Stimulated activated CD4-positive, alpha-beta T cell treated with anti-CD3 and anti-CD28 coated beads, Interleukin-2, amount 100 ng/mL, for 24 hours (primary cell): ENCODE measurements at places on chromosomes 6 and 20.

- no peak for DNase-seq
Observed at GRCh38 chr6:128919412-128920180, 36.7 kb downstream of the LAMA2 start.

GRCh38 chr6:149342525-149342924 lies 25.0 kb downstream of the TAB2 start:
- no peak for DNase-seq

GRCh38 chr6:155472886-155473285 lies 17.2 kb upstream of the NOX3 start:
- no peak for DNase-seq

GRCh38 chr6:145561095-145562072 lies 173.9 kb downstream of the EPM2A start:
- no peak for DNase-seq

- DNase-seq = no peak
Observed at GRCh38 chr6:1039191-1039590, 272.7 kb upstream of the FOXQ1 start.

GRCh38 chr6:80872951-80873308 lies 766.5 kb downstream of the BCKDHB start:
- DNase-seq = no peak

DNA sequence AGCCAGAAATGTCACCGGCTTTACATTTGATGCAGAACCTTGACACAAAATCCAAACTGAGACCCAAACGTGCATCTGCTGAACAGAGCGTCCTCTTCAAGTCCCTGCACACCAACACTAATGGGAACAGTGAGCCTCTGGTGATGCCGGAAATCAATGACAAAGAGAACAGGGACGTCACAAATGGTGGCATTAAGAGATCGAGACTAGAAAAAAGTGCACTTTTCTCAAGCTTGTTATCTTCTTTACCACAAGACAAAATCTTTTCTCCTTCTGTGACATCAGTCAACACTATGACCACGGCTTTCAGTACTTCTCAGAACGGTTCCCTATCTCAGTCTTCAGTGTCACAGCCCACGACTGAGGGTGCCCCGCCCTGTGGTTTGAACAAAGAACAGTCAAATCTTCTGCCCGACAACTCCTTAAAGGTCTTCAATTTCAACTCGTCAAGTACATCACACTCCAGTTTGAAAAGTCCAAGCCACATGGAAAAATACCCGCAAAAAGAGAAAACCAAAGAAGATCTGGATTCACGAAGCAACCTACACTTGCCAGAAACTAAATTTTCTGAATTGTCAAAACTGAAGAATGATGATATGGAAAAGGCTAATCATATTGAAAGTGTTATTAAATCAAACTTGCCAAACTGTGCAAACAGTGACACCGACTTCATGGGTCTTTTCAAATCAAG lies 108.4 kb downstream of the RTN4IP1 start:
- DNase-seq = peak; percentile 82
